ENCODE measurements at places on chromosomes 16 and 17.
A peak's percentile ranks its signal among the peaks of the same experiment; 100 is the strongest.

GRCh38 chr17:76383546-76384221 lies 725 bp upstream of the SPHK1 start:
- DNase-seq: peak; percentile 24

GRCh38 chr17:19800571-19800970 lies 52.5 kb upstream of the ALDH3A1 start:
- no peak for DNase-seq

DNA sequence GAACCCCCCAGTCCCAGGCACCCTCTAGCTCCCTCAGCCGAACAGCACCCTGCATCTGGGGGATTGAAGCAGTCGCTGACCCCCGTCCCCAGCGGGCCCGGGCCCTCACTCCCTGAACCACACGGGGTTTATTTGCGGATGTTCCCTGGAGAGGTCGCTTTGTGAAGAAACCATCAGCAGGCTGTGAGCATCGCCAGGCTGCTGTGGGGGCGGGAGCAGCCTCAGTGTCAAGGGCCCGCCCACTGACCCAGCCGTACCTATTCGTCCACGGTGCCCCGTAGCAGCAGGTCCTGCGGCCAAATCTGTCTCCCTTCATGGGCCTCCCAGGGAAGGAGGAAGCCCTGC lies 6.4 kb upstream of the RAB40C start:
- DNase-seq: no peak

- peak; percentile 75 for DNase-seq
Measured at GRCh38 chr17:46764709-46765401, 53.6 kb downstream of the WNT3 start.

DNA sequence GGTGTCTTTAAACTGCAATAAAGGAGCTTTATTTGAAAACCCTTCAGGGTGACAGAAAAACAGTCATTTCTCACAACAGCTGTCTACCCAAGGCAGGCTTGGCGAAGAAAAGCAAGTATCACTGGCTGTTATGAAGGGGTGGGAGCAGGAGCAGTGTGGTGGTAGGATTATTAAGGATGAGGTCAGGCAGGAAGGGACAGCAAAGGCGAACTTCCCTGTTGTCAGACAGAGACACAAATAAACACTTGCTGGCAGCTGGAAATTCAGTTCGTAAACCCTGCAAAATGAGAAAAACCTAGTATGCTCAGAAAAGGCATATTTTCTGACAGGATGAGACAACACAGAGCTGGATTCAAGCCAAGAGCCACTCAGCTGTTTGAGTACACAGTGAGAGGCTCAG lies 416.3 kb upstream of the CDH5 start:
- DNase-seq: no peak

All from GM04504 (cell line).